NCI-H2081 (cell line): ENCODE measurements at places on chromosomes 16 and 17.

- peak; percentile 64 for DNase-seq
Measured at GRCh38 chr17:73359987-73360410, 48.2 kb upstream of the CDC42EP4 start.

- peak; percentile 22 for DNase-seq
Measured at GRCh38 chr17:71460943-71461342, 659.9 kb upstream of the SOX9 start.

GRCh38 chr16:65779201-65779600, 587.3 kb upstream of the CDH5 start:
- no peak for DNase-seq

DNA sequence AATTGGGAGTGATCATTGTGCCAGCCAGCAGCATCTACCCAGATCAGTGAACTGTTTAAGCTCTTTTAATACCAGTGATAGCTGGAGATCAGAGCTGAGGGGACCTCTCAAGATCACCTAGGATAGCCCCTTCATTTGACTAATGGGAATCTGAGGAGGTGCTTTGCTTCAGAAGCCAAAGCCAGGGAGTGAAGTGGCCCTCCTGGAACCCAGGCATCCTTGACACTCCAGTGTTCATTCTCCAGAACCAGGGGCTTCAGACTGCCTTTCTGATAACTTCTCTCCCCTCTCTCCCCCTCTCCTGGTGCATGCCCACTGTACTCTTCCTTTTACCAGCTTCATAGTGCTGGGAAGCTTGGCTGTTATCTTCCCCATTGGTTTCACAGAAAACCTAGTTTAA, 48.0 kb upstream of the SLC12A3 start:
- no peak for DNase-seq

GRCh38 chr17:51803161-51803560, 355.4 kb downstream of the CA10 start:
- DNase-seq: no peak

DNA sequence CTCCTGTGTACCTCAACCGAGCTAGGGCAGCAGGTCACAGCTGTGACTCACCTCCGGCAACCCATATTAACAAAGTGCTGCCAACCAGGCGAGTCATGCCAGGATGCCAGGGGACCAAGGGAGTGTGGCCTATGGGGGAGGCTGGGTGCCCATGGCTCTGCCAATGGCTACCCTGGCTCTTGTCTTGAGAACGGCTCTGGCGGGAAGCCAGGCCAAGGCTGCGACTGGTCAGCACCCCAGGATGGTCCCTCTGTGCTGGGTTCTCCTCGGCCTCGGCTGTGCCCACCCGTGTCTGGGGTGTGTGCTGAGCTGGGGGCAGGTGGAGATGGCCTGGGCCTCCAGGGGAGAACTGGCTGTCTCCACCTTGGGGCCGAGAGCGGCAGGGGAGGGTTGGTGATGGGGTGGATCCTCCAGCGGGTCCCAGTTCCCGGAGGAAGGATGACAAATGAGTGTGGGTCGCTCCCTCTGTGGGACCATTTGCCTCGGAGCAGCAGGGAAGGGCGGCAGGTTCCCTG, 75.8 kb downstream of the MRC2 start:
- DNase-seq: no peak

GRCh38 chr16:35725949-35726348, 2266.5 kb downstream of the TP53TG3F start:
- DNase-seq: no peak

DNA sequence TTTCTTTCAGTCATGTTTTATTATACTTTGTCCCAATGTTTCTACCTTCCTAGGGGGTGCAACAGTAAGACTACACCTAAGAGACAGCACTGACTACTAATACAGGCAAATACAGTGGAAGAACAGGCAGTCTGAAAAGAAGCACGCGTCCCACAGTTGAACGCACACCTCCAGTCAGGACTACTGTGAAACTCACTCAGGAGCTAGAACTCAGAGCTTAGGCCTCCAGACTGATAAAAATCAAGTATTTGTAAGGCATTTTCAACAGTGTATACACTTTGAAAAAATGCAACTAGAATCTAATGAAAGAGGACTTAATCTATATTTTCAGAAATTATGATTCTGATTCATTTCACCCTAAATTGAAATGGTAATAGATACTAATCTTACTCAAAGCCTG, 14.4 kb downstream of the ITFG1 start:
- DNase-seq: no peak

DNA sequence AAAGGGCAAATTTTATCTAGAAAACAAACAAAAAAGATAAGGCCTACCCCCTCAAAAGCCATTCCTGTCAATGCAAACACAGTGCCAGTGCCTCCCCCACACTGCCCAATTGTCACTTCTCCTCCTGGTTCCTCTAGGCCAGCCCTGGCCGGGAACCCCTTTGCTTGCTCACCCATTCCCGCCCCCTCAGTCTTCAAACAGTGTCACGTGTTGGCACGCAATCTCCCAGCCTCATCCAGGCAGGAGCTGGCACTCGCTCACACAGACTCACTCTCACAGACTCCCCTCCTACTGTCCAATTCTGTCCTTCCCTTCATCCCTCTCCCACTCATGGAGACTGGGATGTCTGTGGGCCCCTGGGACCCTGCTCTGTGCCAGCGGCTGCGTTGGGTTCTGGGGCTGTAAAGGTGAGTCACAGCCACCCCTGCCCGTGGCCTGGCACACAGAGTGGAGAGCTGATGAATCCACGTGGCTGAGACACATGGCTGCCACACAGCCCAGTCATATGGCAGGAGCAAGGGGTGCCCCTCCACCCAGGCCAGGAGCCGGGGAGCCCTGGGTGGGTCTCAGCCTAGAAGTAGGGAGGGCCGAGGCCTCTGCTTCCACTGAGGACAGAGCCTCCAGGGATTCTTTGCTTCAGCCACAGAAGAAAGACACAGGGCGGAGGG, 54.8 kb downstream of the VAC14 start:
- DNase-seq: no peak

DNA sequence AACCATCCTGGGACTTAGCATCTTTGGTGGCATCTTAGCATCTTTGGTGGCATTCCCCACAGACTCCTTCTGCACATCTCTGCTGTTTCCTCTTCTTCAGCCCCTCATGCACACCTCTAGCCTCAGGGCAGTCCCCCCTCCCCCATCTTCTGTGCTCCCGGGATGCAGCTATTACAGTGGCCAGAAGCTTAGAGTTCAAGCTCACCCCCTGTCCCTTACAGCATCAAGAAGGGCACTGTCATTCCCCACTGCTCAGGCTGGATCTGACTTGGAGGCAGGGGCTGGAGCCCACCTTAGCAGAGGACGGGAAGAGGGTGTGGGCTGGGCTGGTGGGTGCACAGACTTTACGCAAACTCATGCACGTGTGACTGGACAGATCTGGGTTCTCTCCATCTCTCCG, 650 bp downstream of the EPN3 start:
- DNase-seq: no peak

DNA sequence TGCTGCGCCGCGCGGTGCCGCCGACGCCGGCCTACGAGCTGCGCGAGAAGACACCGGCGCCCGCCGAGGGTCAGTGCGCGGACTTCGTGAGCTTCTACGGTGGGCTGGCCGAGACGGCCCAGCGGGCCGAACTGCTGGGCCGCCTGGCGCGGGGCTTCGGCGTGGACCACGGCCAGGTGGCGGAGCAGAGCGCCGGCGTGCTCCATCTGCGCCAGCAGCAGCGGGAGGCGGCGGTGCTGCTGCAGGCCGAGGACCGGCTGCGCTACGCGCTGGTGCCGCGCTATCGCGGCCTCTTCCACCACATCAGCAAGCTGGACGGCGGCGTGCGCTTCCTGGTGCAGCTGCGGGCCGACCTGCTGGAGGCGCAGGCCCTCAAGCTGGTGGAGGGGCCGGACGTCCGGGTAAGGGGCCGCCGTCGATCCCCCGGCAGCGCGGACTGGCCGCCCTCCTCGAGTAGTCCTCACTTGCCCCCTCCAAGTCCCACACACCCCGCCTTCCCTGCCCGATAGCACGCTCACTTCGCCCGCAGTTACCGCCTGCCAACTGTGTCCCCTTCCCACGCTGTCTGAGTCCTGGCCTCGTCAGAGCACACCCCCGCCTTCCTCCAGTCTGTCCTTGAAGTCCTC, 470 bp downstream of the MLYCD start:
- DNase-seq: peak; percentile 26

GRCh38 chr16:30740364-30741251, 7.6 kb upstream of the PHKG2 start:
- no peak for DNase-seq

DNA sequence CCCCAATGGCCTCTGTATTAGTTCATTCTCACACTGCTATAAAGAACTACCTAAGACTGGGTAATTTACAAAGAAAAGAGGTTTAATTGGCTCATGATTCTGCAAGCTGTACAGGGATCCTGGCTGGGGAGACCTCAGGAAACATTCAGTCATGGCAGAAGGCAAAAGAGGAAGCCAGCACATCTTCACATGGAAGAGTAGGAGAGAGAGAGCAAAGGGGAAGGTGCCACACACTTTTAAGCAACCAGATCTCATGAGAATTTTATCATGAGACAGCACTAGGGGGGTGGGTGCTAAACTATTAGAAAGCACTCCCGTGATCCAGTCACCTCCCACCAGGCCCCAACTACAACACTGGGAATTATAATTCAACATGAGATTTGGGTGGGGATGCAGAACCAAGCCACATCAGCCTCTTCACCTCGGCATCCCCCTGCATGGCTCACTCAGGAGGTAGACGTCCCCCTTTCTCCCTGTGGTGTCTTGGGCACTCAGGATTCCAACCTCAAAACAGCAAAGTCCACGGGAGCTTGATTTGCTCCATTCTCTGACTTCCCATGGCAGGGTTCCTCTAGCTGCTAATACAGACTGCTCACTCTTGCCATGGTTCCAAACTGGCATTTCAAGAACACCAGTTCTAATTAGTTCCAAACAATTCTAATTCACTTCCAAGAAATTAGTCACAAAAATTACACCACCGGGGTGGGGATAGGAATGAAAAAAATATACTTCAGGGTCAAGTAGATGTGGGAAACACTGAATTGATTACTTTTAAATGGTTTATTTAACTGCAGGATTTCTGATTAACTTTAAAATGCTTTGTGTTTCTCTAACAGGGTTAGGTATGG, 203.8 kb upstream of the HSBP1 start:
- no peak for DNase-seq

- peak; percentile 9 for DNase-seq
Measured at GRCh38 chr17:69358688-69359596, 32.0 kb upstream of the ABCA5 start.

GRCh38 chr17:38885728-38886642, 16.1 kb downstream of the LASP1 start:
- no peak for DNase-seq

GRCh38 chr16:72092832-72093447, 480 bp downstream of the TXNL4B start:
- DNase-seq: no peak

- no peak for DNase-seq
Measured at GRCh38 chr17:7714721-7715594, 2.6 kb upstream of the DNAH2 start.

GRCh38 chr16:14502256-14502875, 127.7 kb downstream of the PARN start:
- no peak for DNase-seq

GRCh38 chr17:5707482-5707881, 123.2 kb upstream of the NLRP1 start:
- no peak for DNase-seq

- no peak for DNase-seq
Measured at GRCh38 chr17:70047619-70048419, 27.2 kb upstream of the KCNJ16 start.

- DNase-seq: no peak
Measured at GRCh38 chr17:66967837-66968543, 3.5 kb downstream of the CACNG4 start.

GRCh38 chr16:2988590-2989099, 8.4 kb upstream of the PKMYT1 start:
- DNase-seq: no peak

DNA sequence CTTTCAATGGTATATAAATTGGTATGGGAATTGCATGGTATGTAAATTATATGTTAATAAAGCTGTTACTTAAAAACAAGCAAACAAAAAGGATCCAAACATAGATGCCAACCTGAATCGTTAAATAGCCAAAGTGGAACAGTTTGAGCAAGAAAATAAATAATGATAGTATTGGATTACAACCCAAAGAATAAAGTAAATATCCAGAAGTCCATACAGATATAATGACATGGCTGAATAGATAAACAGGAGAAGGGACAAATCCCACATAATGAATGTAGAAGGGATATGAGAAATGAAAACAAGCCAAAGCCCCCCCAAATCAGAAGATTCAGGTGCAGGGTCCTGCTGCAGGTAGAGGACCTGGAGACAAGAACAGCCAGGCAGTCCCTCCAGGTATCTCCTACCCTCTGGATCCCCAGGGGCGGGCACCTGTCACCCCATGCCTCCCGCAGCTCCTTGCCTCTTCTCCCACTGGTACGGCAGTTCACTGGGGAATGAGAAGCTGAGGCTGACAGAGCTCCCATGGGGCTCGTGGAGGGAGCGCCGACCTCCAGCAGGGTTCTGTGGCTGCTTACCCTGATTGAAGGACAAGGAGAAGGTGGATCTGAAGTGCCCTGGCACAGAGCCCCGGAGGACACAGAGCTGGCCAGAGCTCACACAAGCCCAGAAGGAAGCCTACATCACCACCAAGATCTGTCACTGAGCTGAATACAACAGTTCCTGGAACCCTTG, 9.9 kb upstream of the LCAT start:
- no peak for DNase-seq

- no peak for DNase-seq
Measured at GRCh38 chr17:28199115-28199514, 119.9 kb upstream of the TMEM97 start.

DNA sequence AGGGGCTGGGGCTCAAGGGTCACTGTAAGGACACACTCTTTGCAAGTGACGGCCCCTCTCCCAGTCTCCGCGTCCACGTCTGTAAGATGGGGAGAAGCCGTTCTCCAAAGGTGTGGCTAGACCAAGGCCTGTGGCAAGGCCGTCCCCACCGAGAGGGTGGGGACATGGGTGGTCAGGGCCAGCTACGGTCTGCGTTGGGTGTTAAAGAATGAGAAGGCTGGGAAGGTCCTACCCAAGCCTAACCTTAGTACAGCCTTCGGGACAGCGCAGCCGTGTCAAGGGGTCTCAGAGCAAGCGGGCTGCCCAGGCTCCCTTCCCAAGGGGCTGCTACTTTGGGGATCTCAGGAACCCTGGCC, 1.9 kb downstream of the C1QTNF8 start:
- DNase-seq: no peak
